Right lung (tissue), 10 donors: ENCODE measurements at places on chromosomes 4 and X. TPM values are rescaled to one million over a fixed set of nuclear protein-coding genes. Genes with fewer than 3 reads are reported as not detected.

The FAM236A gene
- polyA plus RNA-seq = 0.27 TPM

The CLDN34 gene
- polyA plus RNA-seq = 0.26 TPM

The ENAM gene
- polyA plus RNA-seq = 0.14 TPM

The KLKB1 gene
- 1.5 TPM for polyA plus RNA-seq

The ADH1A gene
- polyA plus RNA-seq = 12.3 TPM

The PABPC4L gene
- polyA plus RNA-seq = 9.5 TPM

The NXF2B gene
- not detected for polyA plus RNA-seq

The TBC1D8B gene
- 10.3 TPM for polyA plus RNA-seq

The RTL3 gene
- polyA plus RNA-seq = 0.07 TPM

The CCNI gene
- 284 TPM for polyA plus RNA-seq

The DCAF4L1 gene
- 0.23 TPM for polyA plus RNA-seq

The IL2RG gene
- 3.4 TPM for polyA plus RNA-seq

The MAOB gene
- polyA plus RNA-seq = 14.5 TPM

The SYN1 gene
- 7.4 TPM for polyA plus RNA-seq

The SH3RF1 gene
- 18.8 TPM for polyA plus RNA-seq

The CCDC110 gene
- polyA plus RNA-seq = 3.5 TPM

The POU3F4 gene
- polyA plus RNA-seq = not detected

The MTTP gene
- 0.44 TPM for polyA plus RNA-seq

The CCNA2 gene
- polyA plus RNA-seq = 39.3 TPM

The SPARCL1 gene
- 516 TPM for polyA plus RNA-seq

The FGF5 gene
- 0.03 TPM for polyA plus RNA-seq

The PDE5A gene
- 36.8 TPM for polyA plus RNA-seq

The BRCC3 gene
- polyA plus RNA-seq = 18.6 TPM

The PUDP gene
- polyA plus RNA-seq = 10.1 TPM

The PTPN13 gene
- polyA plus RNA-seq = 79.7 TPM

The MAGEA4 gene
- not detected for polyA plus RNA-seq

The AGA gene
- polyA plus RNA-seq = 31.1 TPM

The MID2 gene
- polyA plus RNA-seq = 13.5 TPM

The CCNQ gene
- polyA plus RNA-seq = 20.1 TPM

The POU4F2 gene
- polyA plus RNA-seq = not detected

The CEP44 gene
- 23.2 TPM for polyA plus RNA-seq

The CENPVL2 gene
- not detected for polyA plus RNA-seq

The REELD1 gene
- 0.23 TPM for polyA plus RNA-seq

The GLRB gene
- polyA plus RNA-seq = 4.0 TPM

The SLC25A14 gene
- polyA plus RNA-seq = 20.0 TPM

The STARD8 gene
- 12.3 TPM for polyA plus RNA-seq

The ITM2A gene
- polyA plus RNA-seq = 110 TPM

The HTN3 gene
- polyA plus RNA-seq = not detected

The PNMA6F gene
- not detected for polyA plus RNA-seq

The PRRG3 gene
- 13.0 TPM for polyA plus RNA-seq

The GYPB gene
- polyA plus RNA-seq = 5.5 TPM

The SMIM10L2A gene
- polyA plus RNA-seq = 7.4 TPM

The ZNF732 gene
- polyA plus RNA-seq = 2.1 TPM

The TRPC3 gene
- polyA plus RNA-seq = 8.5 TPM

The ERVMER34-1 gene
- polyA plus RNA-seq = 2.2 TPM

The TEX13C gene
- not detected for polyA plus RNA-seq

The C4orf50 gene
- polyA plus RNA-seq = not detected

The APELA gene
- 0.30 TPM for polyA plus RNA-seq

The CPZ gene
- 1.3 TPM for polyA plus RNA-seq

The GAGE12C gene
- polyA plus RNA-seq = not detected

The STATH gene
- polyA plus RNA-seq = not detected
